ENCODE measurements at places on chromosomes 11 and 22. TPM values are rescaled to one million over a fixed set of nuclear protein-coding genes. Genes with fewer than 3 reads are reported as not detected.

- DNase-seq: no peak
These were observed 1.1 kb upstream of the ALG8 start for GRCh38 chr11:78140392-78141077.

GRCh38 chr22:37043209-37043827, 8.2 kb upstream of the KCTD17 start:
- DNase-seq: no peak

- no peak for DNase-seq
These were observed 48.1 kb upstream of the EIF3D start for GRCh38 chr22:36577019-36577418.

- no peak for DNase-seq
These were observed 583 bp downstream of the MRPL23 start for GRCh38 chr11:1947592-1948237.

DNA sequence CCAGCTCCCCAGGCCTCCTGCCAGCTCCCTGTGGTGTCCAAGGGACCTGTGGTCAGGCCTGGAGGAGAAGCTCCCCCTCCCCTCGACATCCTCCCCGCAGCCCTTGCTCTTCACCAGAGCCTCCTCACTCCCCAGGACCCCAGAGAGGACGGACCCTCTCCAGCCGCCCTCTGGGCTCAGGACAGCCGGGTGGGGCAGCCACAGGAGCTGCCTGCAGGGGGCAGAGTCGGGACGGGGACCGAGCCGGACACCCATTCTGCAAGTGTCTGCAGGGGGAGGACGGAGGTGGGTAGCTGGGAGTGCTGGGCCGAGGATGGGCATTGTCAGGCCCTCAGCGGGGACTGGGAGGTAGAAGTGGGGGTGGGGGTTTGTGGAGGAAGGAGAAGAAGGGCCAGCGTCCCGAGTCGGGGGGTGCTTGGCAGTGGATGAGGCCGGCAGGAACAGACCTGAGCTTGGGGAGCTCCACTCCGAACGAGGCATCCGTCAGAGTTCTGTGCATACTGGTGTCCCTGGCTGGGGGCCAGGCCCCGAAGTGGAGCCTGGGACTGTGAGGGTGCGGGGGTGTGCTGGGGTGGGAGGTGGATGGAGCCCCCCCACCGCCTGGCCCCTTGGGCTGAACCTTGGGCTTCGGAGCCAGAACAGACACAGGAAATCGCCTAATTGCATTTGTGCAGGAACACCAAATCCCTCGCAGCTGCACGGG, 15.2 kb downstream of the PRR33 start:
- no peak for DNase-seq

- DNase-seq: no peak
These were observed 40.7 kb downstream of the DCUN1D5 start for GRCh38 chr11:103051151-103051801.

GRCh38 chr22:35133702-35134380, 67.9 kb downstream of the ISX start:
- DNase-seq: no peak

DNA sequence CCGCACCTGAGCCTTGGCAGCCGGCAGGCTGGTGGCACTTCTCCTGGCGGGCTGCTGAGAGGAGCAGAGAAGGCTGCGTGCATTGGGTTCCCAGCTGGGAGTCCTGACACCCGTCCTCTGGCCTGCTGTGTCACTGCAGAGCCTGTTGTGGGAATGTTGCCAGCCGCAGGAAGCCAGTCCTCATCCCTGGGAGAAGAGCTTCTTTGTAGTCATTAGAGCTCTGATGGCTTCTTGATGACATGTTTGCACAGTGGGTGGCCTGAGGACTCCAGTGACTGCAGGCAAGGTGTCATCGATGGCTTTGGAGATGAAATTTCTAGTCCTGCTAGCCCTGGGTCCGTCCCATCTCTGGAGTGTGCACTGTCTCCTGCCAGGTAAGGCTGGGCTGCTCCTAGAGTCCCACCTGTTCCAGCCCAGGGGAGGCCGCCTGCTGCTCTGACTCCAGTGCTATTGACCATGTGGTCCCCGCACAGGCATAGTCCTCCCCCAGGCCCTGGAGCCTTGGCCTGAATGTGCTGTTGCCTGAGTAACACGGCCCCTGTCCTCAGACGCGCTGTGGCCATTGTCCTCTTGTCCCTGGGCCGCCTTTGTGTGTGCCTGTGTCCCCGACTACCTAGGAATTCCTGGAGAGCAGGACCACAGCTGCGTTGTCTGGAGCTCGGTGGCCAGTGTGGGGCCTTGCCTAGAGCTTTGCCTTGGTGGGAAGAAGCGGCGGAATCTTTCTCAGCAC, 129.2 kb downstream of the CACNA1I start:
- no peak for DNase-seq

GGTLC2 gene
- not detected for total RNA-seq

GRCh38 chr22:24445481-24446259, 18.3 kb downstream of the ADORA2A start:
- DNase-seq: no peak

RAG2 gene
- not detected for total RNA-seq

- no peak for DNase-seq
These were observed at the start of gene MPPED1 for GRCh38 chr22:43411869-43412807. MPPED1 (plus strand) TSS chr22:43412014; CDS start chr22:43424986, 12,972 bp downstream.

DNA sequence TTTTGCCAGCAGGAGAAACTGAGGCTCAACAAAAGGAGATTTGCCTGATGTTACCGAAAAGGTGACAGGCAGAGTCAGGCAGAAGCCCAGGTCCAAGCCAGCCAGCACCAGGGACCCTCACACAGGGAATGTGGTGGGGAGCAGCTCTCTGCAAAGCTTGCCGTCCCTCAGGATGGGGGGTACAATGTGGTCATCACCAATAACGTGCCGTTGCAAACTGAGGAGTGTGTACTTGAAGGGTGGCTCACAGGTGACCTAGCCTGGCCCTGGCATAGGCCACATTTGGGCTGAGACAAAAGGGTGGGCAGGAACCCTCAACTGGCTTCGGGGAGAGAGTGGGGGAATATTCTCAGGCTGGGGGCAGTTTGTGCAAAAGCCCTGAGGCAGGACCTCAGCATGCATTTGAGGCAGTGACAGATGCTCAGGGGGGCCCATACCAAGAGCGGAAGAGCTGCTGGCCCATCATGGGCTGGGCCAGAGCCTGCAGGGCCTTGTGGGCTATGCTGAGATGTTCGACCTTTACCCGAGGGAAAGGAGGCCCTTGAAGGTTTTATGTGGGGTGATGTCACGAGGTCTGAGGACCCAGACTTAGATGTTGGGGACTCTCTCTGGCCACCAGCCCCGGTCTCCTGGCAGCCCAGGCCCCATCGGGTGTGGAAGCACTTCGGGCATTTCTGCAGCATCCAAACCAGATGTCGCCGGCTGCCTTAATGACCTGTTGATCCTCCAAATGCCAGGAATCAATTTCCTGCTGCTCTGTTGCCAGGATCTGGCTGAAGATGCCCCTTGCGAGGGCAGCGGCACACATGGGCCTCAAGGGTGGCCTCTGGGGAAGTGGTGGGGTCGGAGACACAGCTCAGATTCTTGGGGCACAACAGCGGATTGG, 57.4 kb upstream of the SHISAL1 start:
- DNase-seq: no peak

HBB gene
- not detected for total RNA-seq

DNA sequence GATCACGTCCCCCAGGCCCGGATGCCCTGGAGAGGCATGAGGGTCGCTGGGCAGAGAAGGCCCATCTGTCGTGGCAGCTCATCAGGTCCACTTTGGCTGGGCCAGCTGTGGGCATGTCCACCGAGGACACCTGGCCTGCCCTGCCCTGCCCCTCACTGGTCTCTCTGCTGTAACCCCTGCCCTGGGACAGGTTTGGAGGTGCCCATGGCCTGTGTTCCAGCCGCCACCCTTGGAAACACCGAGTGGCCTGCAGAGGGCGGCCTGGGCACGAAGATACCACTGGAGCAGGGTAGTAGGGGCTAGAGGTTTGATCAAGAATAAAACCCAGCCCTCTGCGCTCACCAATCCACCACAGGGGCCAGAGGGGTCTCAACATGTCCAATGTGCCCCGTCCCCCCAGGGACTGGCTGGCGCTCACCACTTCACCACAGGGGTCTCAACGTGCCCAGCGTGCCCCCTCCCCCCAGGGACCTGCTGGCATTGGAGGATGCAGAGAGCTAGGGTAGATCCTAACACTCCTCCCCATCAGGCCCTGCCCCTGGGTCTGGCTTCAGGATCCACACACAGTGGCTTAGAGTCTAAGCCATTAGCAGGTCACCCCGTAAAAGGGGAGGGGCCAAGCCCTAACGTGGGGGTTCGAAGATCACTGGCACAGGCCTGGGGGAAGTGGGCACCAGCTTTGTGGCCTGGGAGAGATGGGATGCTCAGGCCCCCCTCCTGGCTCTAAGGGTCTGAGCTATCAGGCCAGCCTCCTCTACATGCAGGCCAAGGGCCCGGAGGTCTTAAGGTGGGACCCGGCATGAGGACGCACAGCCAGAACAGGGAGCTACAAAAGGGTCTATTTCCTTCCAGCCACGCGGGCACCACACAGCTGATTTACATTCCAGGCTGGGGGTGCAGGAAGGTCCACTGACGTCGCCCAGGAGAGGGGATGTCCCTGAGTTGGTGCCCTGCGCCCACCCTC, 1.3 kb upstream of the HDAC10 start:
- no peak for DNase-seq

DNA sequence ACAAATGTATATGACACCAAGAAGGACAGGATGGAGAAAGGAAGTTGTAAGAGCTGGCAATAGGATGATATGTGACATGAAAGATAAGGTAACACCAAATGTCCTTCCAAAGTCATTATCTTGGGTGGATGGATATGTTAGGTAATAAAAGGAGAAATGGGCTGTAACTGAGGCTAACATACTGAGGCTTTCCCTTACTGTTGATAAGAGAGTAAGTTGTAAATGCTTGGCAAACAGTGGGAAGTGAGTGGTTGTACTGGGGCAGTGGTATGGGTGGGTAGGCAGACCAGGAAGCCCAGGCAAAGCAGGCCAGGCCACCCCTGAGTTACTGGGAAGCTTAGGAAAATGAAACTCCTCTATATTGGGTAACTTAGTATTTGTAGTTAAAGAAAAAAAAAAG, 73.7 kb downstream of the ARHGAP42 start:
- DNase-seq: no peak

DNA sequence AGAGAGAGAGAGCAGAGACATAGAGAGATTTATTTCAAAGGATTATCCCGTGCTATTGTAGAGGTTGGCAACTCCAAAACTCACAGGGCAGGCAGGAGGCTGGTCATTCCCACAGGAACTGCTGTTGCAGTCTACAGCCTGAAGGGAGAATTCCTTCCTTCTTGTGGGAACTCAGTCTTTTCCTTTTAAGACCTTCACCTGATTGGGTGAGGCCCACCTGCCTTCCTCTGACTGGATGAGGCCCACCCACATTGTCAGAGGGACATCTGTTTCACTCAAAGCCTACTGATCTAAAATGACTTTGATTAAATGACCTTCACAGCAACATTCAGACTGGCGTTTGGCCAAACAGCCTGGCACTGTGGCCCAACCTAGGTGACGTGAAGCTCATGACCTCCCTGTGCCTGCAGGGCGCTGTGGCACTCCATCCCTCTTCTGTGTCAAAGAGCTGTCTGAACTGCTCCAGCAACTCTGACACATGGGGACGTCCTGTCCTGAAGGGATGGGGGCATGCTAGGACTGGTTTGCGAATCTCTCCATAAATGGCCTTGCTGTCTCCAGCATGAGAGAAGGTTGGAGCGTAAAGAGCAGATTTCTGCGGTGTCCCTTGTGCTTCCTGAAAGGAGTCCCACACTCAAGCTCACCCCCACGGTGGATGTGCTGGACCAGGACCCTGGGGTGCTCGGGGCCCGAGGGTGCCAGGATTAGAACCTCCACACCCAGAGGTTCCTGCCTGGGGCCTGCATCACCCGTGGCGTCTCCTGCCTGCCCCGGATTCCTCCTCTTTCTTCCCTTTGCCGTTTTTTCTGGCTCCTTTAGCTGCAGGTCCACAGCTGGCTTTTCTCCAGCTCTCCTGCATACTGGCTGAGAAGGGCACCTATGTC, 20.7 kb downstream of the KRTAP5-5 start:
- DNase-seq: no peak

Measured in glomerular endothelial cell (primary cell).